AML-193 (cell line): ENCODE measurements at places on chromosomes 2 and 18.

DNA sequence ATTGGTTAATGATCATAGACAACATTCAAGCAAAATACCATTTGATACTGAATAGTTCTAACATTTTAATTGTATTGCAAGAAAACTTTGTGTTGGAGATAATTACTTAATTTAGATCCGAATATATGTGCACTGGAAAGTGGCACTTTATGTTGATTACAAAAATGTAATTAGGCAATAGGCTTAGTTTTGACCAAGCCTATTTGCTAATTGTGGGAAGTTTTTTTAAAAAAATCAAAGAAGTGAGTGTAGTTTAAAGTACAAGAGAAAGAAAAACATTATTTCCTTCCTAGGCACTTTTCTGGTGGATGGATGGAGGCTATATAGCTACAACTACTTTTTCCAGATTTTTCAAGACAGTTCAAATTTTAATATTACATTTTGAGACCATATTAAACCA lies 18.3 kb upstream of the PELI1 start:
- no peak for DNase-seq

DNA sequence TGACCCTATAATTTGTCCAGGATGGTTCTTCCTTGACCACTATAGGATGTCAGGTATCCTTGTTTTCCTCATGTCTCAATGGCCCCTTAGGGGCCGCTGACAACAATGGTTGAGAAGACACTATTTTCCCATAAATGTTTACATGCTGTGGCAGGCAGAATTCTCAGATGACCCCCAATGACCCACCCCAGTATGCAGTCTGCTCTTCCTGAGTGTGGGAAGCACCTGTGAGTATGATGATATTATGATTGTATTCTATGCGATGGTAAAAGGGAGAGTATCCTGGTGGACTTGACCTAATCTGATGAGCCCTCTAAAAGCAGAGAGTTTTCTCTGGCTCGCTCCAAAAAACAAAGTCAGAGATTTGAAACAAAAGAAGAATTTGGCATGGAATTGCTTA lies 123.1 kb upstream of the DLX2 start:
- DNase-seq = no peak

DNA sequence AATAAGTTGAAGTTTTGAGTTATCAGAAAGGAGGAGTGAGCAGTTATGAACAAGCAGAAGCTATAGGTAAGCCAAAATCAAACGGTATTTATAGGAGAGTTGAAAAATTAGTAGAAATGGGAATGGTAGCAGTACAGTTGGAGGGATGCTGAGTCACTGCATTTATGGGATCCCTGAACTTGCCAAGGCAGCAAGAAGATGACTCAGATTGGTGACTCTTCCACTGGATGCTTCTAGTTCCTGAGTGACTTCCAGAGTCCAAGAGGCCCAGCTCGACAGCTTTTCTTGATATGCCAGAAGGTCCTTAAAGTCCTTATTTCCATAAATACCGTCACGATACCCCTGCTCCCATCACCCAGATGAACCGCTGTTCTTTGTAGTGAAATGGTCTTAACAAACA lies 31.1 kb upstream of the ACTR3 start:
- no peak for DNase-seq

GRCh38 chr2:37985333-37985732 lies 60.2 kb downstream of the RMDN2 start:
- DNase-seq = peak; percentile 18

DNA sequence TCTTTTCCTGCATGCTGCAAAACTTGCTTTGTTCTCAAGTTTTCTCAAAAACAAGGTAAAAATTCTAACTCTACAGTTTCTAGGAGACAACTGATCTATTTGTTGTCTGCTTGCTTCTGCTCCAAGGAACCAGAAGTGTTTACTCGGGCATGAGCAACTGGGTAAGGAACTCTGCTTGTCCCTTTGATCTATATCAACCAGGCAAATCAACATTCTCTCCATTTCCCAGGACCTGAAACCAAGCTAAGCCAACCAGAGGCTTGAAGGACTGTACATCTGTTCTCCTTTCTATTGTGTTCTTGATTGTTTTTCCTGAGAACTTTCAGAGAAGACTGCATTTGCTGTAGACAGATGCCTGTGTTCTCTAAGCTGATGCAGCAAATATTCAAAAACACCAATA lies 335.0 kb upstream of the KCNH7 start:
- DNase-seq = no peak

DNA sequence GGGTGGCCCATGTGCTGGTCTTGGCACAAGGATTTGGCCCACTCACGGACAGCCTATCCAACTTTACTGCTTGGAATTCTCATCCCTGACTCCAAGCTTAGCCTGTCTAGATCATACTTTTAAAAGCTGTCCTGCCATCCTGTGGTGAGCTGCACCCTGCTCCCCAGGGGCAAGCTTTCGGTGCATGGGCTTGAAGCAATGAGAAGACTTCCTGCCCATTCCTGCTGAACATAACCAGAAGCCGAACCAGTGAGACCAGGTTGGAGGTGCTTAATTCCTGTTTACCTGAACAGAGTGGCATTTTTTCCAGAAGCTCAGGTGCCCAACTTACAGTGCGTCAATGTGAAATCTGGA lies 154.5 kb downstream of the ANTXR1 start:
- no peak for DNase-seq

GRCh38 chr18:74682141-74682990 lies 84.7 kb downstream of the ZNF407 start:
- no peak for DNase-seq

DNA sequence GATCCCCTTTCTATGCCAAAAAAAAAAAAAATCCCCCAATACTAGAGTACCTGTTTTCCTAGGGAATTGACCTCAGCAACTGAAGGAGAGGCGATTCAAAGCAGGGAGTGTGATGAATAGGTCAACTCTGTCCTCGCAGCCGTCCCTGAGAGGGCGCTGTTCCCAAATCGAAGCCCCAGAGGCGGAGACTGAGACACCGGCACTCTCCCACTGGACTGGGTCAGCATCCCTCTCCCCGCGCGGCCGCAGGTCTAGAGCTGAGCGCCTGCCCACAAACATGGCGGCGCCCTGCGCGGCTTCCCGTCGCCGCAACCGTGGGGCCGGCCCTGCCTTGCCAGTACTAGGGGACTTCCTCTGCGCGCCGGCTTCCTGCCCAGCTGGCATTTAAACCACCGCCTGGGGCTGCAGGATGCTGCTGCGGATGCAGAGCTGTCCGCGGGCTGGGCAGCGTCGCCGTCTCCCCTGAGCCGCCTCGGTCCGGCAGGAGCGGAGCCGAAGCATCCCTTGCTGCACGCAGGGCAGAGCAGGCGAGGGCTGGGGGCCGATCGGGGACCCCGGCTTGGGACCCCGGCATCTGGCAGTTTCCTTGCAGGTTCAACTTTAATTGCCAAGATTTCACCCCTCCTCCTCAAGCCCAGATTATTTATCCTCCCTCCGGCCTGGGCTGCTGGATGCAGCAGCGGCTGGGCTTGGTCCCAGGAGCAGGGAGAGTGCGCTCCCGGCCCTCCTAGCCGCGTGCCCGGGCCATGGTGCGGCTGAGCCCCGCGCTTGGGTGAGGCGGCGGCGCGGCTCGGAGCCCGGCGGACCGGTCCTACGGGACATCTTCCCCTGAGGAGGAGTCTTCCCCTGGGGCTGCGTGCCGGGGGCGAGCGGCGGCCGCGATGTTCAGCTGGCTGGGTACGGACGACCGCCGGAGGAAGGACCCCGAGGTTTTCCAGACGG lies at the start of gene EHD3:
Gene EHD3, plus strand, starts transcription at position 412 of the 942 bp plus-strand sequence. Its CDS starts 470 bp downstream, at position 882.
- no peak for DNase-seq

DNA sequence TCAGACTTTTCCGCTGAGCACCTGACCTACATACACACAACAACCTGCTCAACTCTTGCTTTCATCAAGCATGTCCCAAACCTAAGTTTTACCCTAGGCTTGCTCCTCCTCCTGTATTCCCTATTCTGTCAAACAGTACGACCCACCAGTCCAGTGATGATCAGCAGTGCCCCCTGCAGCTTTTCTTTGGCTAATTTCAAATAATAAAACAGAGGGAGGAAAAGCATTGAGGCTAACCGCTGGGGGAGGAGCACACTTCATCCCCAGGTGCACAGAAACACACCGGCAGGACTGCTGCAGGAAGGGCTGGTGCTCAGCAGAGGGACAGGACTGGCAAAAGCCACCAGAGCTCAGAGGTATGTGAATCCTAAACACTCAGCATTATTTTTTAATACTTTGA lies 21.2 kb downstream of the E2F6 start:
- DNase-seq = no peak

- no peak for DNase-seq
These were observed 41.8 kb downstream of the CYRIA start for GRCh38 chr2:16623564-16624435.

- DNase-seq = no peak
These were observed 97.8 kb upstream of the CELF4 start for GRCh38 chr18:37663446-37663845.

DNA sequence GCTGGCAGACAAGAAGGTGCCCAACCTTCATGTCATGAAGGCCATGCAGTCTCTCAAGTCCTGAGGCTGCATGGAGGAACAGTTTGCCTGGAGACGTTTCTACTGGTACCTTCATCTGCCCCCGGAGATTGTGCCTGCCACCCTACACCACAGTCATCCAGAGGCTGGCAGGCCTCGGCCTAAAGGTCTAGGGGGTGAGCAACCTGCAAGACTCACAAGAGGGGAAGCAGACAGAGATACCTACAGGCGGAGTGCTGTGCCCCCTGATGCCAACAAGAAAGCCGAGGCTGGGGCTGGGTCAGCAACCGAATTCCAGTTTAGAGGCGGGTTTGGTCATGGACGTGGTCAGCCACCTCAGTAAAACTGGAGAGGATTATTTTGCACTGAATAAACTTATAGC lies 12.0 kb upstream of the SERTAD2 start:
- no peak for DNase-seq

DNA sequence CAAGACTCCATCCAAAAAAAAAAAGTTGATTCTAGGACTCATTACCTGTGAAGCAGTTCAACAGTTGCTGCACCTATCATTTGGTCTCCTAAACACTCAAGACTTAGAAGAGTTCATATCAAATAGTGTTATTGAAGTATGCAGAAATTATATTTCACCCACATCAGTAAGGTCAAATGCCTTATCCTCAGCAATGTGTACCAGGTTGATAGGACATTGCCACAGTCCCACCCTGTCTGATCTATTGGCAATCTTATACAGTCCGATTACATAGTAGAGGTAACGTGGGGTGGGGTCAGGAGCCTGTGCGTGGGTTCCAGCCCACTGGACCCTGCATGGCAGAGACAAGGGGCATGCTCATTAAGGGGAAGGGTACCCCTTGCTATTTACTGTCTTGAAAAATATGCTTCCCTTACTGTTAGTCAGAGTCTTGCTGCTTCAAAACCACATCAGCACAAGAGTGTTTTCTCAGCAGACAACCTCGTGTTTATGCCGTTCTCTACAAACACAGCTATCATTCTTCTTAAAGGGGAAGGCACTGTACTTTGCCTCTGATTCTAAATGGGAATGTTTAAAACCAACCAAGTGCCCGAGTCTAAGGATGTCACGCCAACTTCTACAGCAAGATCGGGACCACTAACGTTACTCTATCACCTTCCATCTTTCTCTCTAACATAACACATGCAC lies 115.2 kb downstream of the MTCL1 start:
- DNase-seq = no peak

DNA sequence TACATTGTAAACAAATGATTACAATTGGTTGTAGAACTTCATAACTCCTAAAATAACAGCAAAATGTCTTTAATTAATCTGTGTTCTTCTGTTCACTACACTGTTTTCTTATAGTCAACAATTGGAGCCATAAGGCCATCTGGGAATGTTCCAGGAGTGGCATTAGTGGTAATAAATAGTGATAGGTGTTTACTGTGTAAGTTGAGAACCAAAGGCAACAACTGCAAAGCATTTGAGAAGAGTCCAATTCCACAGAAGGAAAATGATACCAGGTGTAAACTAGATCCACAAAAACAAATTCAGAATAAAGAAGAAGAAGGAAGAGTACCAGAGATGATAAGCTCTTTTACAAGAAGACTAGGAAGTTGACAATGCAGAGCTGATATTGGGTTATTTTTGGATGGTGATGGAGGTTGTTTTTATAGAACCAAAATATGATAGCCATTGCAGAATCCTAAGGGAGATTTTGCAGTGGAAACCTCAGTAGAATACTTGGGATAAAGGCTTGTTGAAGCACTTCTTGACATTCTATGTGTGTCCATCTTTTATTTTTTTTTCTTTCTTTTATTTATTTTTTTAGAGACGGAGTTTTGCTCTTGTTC lies 52.9 kb downstream of the ANTXR1 start:
- DNase-seq = no peak

DNA sequence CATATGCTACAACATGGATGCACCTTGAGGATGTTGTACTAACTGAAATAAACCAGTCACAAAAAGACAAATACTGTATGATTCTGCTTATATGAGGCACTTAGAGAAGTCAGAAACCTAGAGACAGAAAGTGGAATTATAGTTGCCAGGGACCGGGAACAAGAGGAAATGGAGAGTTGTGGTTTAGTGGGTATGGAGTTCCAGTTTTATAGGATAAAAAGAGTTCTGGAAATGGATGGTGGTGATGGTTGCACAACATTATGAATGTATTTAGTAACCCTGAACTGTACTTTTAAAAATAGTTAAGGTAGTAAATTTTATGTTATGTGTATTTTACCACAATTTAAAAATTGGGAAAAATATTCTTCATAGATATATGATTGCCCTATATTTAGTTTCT lies 97.7 kb downstream of the DPP4 start:
- DNase-seq = no peak

- no peak for DNase-seq
These were observed 4.0 kb upstream of the ZFP36L2 start for GRCh38 chr2:43230351-43230885.

- DNase-seq = no peak
These were observed 6.0 kb upstream of the ADRA2B start for GRCh38 chr2:96122391-96122790.

- peak; percentile 29 for DNase-seq
These were observed 32.9 kb downstream of the INO80C start for GRCh38 chr18:35464831-35465279.

DNA sequence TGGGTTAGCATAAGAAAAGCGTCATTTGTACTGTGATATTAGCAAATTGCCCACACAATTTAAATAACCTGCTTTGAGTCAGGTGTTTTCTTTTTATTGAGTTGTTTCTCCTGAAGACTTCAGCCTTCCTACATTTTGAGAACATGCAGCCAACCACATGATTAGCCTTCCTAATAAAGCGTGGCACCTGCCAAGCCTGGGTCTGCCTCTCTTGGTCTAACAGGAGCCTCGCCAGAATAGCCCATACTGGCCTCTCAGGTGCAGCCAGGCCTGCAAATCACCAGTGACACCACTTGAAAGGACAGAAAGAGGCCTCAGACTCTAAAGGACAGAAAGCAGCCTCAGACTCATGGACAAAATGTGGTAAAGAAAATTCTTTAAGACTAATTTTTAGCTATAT lies 653.8 kb downstream of the BCL11A start:
- DNase-seq = no peak

GRCh38 chr2:212832211-212833195 lies 293.9 kb upstream of the ERBB4 start:
- no peak for DNase-seq
